ENCODE measurements at places on chromosomes 4 and X.

DNA sequence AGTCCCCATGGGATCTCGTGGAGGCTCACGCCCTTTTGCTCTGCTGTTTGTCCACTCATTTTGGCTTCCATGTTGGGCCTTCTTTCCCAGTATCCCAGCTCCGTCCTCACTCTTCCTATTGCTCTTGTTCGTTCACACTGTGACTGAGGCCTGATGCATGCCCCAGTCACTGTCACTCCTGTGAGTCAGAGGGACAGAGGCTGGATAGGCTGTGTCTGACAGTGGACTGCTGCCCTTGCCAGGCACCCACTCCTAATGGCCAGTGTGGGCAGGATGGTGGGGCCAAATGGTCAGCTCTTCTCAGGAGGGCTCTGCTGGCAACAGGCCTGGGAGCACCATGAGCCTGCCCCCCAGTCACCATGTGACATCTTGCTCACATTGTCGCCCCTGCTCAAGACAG lies 40.0 kb downstream of the HADH start:
- no peak for DNase-seq

- DNase-seq, result no peak
Measured at GRCh38 chr4:48943387-48943786, 36.8 kb upstream of the OCIAD2 start.

DNA sequence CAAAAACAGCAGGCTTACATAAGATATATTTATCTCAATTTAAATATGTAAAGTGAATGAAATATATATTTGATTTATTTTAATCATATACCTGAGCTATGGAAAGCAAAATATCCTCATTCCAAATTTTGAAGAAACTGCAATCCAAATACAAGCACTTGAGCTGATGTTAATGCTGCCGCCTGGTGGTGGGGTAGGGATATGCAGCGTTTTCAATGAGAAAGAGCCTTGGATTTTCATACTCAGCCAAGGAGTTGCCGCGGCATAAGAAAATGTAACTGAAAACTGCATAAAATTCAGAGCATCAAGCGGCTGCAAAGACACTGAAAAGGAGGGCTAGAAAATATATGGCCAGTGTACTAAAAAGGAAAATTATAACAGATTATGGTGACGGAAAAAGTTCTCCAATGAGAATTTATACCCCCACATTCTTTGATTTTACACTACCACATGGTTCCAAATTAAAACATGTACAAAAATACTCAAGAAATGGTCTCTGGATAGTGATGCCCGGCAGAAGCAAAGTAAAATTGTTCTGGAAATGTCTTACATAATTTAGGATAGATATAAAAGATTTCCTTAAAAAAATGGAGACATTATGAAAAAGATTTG lies 660.3 kb upstream of the PITX2 start:
- no peak for DNase-seq

DNA sequence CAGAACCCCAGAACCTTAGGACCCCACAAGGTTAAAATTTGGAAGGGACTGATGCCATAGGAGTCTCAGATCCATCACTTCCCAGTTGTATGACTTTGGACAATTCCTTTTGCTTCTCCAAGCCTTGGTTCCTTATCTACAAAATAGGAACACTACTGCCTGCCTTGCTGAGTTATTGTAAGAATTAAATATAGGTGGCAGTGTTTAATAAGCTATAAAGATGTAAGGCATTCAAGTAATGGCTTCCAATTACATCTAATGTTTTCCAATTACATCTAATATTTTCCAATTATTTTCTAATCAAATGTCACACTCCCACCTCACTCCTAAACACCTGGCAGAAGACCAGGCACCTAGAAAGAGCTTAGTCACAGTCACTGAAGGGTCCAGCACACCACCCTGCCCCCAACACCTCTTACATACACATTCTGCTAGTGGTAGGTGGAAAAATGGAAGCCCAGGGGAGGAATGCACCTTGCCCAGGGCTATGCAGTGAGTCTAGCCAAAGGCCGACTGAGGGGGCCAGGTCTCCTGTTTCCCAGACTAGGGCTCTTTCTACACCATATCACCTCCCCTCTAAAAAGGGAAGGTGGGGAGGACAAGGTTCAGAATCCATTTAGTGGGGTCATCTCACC lies 24.5 kb upstream of the KDM5C start:
- no peak for DNase-seq

- DNase-seq, result no peak
Measured at GRCh38 chrX:22628275-22628674, 355.6 kb downstream of the CBLL2 start.

All from retinal pigment epithelial cell (primary cell).